ENCODE measurements at places on chromosomes 11 and 22.

DNA sequence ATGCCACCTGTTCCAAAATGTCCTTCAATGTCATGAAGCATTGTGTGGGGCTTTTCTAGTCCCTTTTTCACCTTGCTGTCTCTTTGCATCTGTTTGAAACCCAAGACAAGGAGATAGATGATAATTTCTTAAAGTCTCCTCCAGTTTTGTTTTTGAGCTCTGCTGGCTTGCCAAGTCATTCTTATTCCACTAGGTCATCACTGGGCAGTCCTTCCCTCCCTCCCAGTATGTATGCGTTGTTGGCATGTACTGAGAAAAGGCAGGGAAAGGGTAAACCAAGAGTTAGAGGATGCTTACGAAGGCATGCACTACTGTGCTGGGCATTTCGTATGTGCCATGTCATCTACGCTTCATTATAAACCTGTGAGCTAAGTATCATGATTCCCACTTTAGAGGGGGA lies 78.6 kb downstream of the PARVA start:
- no peak for DNase-seq

GRCh38 chr11:85673393-85673792 lies 8.5 kb upstream of the CREBZF start:
- no peak for DNase-seq

- no peak for DNase-seq
Observed at GRCh38 chr11:69921128-69922014, 102.2 kb upstream of the FGF3 start.

- no peak for DNase-seq
Observed at GRCh38 chr11:2222451-2222850, 47.9 kb downstream of the ASCL2 start.

- DNase-seq: no peak
Observed at GRCh38 chr22:39932918-39933649, 27.1 kb upstream of the TMA7B start.

DNA sequence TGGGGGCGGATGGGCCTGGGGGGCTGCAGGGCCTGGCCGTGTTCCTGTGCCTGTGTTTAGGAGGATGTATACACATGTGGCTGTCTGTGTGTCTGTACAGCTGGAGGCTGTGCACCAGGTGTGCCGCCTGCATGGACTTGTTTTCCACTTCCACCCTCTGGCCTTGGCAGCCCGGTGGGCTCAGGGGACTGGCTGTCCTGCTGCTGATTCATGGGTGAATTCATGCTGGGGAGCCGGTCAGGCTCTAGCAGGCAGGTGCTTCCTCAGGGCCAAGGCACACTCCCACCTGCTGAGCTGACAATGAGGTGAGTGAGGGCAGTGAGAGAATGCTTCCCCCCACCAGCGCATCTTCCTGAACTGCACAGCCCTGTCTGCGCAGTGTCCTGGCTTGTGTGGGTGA lies 88.4 kb downstream of the CCDC81 start:
- DNase-seq: no peak

DNA sequence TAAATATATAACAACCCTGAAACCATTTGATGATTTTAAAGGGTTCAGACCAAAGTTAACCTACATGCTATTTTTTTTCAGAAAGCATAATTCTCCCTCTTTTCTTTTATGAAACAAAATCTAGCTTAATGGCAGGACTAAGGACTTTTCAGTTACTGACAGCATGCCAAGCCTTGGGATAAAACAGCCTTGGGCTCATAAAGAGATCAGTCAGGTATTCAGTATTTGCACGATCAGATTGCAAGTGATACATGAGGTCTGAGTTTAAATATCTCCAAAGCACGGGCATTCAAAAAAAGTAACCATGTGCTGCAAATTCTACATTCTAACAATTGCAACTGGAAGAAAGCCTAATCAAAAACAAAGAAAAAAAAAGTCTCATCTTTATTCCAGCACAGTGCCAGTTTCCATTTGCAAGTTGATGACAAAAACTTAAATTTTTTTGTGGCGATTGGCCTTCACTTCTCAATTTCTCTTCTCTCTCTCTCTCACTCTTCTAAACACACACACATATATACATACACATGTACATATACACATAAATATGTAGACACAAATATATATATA lies 60.1 kb downstream of the CTSC start:
- no peak for DNase-seq
